ENCODE measurements at places on chromosomes 4 and X.

GRCh38 chr4:123699880-123700771 lies 303.5 kb downstream of the SPRY1 start:
- DNase-seq, result no peak

DNA sequence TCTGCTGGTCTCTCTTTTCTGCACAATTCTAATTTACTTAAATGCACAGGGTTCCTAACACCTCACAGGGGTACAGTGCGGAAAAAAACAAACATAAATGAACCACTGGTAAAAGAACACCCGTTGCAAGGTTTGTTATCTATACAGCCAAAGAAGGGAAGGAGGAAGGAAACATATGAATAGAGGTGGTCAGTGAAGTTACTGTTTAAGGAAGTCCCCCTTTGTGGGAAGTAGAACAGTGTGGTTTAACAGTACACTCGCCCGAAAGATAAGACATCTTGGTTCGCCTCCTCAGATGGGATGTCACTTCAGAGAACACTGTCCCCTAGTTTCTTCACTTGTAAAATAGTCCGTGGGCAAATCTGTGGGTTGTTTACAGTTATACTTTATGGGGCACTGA lies 57.5 kb downstream of the TEC start:
- no peak for DNase-seq

GRCh38 chrX:21800344-21800770 lies 39.1 kb upstream of the MBTPS2 start:
- no peak for DNase-seq

DNA sequence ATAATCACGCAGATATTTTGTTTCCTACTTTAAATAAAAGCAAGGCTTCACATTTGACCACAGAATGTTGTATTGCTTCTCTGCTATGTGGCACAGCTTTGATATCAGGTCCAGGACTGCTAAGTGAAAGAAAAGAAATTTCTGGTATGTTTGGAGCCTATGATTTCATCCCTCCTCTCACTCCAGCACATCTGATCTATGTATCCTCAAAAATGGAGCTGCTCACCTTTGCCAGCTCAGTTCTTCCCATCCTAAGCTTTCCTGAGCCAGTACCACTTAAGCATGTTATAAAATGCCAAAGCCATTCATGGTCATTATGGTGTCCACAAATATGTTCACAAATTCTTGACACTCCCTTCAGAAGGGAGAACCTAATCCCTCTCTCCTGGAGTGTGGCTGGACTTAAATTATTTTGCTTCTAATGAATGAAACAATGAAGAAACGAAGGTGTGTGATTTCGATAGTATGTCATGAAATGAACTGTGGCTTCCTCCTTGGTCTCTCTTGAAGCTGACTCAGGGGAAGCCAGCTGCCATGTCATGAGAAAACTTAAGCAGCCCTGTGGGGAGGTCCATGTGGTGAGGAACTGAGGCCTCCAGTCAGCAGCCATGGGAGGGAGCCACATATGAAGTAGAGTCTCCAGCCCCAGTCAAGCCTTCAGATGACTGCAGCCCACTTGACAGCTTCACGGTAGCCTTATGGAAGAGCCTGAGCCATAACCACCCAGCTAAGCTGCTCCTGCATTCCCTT lies 207.7 kb downstream of the MGST2 start:
- DNase-seq, result no peak

DNA sequence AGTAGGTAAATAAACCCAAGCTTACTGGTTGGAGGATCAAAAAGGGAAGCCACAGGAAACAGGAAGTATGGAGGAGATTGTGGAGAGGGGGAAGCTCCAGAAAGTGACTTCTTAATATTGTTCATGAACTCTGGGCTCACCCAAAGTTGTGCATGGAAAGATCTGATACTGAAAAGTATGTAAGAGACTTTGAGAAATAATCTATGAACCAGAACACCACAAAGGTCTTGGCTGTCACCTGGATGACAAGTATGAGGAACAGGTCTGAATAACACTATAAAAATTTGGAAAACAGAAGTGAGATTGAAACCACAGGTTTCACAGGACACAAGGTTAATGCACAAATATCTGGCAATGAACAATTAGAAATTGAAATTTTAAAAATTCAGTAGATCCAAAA lies 567.4 kb downstream of the INPP4B start:
- DNase-seq, result no peak

DNA sequence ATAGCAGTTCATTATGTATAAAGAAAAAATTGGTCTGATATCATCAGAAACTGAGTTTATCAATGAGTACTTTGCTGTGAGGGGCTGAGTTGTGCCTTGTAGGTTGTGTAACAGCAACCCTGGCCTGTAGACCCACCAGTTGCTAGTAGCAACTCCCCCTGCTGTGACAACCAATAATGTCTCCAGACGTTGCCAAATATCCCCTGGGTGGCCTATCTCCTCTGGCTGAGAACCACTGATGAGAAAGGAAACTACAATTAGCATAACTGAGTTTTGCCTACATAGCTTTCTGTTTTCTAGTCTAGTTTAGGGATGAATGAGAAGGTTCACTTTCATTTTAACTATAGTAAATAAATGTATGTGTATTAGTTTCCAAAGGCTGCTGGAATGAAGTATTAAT lies 234.1 kb downstream of the CPE start:
- DNase-seq, result no peak

DNA sequence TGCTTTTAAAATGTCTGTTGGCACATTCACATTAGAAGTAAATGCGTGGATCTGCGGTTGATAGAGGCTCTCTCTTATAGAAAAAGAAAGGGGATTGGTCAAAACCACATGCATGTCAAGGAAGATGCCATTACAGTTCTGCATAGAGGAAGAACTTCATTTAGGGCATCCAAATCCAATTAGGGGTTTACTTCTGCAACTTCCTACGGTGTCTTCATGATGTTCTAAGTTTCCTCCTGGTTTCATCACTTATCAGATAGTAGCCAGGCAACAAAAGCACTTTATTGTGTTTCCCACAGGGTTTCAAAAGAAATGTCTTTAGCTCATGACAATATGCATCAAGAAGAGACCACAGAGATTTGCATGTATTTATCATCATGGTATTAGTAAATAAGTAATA lies 136.0 kb upstream of the HPGD start:
- DNase-seq, result no peak

GRCh38 chr4:185839770-185840169 lies 27.8 kb upstream of the SORBS2 start:
- no peak for DNase-seq

- no peak for DNase-seq
These were observed 628.3 kb downstream of the TRIML1 start for GRCh38 chr4:188767496-188767895.

DNA sequence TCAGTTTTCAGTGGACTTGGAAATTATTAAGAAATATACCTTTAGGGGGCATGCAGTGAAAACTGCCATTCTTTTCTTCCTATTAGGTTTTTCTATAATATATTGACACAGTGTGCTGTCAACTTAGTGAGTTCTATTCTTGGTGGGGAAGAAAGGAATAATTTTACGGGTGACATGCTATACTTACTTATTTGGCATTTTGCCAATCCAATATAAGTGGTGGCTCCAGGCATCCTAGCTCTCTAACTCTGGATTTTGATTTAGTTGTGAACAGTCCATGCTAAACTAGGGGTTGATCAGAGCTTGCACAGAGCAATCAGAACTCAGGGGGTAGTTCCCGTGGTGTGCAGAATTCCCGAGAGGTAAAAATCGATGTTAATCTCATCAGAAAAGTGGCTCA lies 277.7 kb upstream of the FTHL17 start:
- no peak for DNase-seq

GRCh38 chr4:37757761-37758160 lies 68.7 kb upstream of the PGM2 start:
- DNase-seq, result no peak

- no peak for DNase-seq
These were observed 227.4 kb downstream of the MAPK10 start for GRCh38 chr4:86132468-86132867.

- no peak for DNase-seq
These were observed 222.4 kb downstream of the CCSER1 start for GRCh38 chr4:90349636-90350035.

GRCh38 chr4:2330091-2331042 lies 68.5 kb upstream of the MXD4 start:
- DNase-seq, result no peak

DNA sequence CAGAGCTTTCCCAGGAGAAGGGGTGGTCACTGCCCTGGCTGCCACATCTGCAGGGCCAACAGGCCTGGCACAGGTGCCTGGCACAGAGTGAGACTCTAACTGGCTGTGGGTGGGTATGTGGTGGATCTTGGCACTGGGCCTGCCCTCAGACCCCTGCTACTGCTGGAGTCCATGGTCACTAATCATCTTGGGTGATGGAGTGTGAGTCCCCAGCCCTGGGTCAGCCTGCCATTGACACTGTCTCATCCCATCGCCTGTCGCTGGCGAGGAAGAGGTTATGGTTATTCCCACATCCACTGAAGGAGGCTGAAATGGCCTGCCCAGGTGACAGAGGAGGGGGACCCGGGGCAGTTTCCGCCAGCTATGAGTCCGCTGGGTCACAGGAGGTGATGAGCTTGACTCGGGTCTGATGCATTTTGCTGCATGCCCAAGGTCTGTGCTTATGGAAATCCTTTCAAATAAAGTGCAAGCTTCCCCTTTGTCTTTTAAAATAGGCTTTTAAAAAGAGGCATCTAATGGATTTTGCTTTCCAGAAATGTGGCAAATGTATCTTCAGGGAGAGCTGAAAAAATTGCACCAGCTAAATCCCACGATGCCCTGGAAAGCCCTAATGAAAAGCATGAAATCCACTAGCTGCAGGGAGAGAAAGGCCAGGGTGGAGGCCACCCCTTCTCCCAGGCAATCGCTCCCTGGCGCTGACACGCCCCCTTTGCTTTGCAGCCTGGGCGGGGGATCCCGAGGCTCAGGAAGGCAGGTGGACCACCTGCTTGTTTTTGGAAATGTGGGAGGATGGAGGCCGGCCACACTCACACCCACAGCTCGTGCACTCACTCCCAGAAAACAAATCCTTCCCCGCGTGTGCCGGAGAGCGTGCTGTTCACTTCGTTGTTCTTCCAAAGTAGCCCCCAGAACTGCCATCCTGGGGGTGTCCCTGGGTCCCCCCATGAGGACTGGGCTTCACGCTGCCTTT lies 54.9 kb downstream of the ABLIM2 start:
- DNase-seq, result no peak

DNA sequence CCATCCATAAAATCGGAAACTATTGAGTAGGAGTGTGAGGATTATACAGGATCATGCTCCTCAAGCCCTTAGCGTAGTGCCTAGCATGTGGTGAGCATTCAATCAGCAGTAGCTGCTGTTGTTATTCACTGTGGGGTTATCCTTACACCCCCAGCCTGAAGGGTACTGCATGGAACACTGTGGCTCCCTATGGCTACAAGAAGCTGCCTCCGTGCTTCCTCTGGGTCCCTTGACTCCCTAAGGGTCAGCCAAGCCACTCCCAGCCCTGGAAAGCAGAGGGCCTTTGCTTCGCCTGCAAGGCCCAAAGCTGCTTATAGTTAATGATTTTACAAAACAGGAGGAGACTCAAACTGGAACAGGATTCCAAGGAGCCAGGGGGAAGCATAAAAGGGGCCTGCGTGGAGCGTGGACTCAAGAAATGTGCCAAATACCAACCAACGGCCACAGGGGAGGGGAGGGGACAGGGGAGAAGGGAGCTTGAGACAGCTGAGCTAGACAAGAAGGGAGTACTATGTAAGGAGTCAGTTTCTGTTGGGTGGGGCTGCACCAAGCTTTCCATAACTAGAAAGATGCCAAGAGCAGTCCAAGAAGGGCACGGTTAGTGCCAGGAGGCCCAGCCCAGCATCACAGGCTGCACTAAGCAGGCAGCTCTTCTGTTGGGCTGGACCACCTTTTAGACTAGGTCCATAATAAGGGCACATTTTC lies 15.9 kb downstream of the SEPTIN6 start:
- no peak for DNase-seq

DNA sequence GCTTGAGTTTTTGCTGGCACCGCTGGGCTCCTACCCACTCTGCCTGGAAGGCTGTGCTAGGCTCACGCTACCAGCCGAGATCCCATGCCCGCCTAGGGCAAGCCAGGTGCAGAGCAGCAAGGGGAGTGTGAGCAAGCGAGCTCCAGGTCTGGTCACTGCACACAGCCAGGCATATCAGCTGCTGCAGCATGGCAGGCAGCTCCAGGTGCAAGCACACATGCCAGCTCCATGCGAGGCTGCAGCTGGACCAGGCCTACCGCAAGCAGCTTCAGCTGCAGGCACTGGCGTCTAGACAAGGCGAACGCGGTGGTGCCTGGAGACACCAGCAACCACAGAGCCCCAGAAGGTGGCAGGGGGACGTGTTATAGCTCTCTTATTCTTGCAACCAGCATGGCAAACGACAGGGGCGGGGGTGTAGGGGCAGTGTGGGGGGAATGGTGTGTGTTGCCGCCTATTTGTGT lies 614.7 kb upstream of the EPHA5 start:
- DNase-seq, result no peak

DNA sequence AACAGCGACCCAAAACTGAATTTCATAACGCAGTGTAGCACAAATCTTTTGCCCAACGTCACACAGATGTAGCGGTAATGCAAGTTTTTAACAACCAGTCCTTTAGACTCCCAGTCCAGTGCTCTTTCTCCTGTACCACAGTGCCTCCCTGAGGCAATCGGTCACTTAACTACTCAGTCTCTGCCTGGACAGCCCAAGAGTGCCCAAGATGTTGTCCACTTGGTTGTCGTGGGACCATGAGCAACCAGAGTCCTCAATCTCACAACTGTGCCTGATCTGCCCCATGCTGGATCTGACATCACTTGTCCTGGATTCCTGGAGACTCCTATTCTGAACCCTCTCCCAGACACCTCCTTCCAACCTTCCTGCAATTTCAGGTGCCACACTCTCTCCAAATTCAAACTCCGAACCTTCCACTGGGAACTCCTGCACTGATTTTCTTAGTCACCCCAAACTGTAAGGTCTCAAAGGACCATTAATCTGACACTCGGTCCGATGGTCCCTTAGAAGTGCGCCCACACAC lies 702 bp downstream of the MMGT1 start:
- no peak for DNase-seq

DNA sequence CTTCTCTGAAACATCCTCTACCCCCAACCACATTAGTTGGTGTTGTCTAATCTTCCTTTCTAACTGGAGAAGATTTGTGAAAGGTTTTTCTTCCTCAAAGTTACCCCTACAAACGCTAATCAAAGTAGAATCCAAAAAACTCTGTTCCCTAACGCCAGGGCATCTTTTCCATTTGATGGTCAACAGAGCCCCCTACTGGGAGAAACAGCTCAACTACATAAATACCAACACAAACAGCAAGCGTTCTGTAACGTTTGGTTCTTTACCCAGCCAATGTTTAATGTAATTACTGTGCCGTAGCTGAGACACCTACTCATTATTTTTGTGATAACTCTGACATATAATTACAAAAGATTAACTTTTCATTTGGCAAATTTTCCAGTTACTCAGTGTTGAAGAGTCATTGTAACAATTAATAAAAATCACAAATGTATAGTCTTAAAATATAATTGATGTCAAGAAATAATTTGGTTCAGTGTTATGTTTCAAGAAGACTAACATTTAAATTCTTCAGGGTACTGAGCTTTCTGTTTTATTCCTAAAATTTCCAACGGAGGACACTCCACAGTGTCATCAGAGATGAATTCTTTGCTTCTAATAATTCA lies 94.9 kb upstream of the TBC1D9 start:
- no peak for DNase-seq
